ENCODE measurements at places on chromosomes 5 and 9.

DNA sequence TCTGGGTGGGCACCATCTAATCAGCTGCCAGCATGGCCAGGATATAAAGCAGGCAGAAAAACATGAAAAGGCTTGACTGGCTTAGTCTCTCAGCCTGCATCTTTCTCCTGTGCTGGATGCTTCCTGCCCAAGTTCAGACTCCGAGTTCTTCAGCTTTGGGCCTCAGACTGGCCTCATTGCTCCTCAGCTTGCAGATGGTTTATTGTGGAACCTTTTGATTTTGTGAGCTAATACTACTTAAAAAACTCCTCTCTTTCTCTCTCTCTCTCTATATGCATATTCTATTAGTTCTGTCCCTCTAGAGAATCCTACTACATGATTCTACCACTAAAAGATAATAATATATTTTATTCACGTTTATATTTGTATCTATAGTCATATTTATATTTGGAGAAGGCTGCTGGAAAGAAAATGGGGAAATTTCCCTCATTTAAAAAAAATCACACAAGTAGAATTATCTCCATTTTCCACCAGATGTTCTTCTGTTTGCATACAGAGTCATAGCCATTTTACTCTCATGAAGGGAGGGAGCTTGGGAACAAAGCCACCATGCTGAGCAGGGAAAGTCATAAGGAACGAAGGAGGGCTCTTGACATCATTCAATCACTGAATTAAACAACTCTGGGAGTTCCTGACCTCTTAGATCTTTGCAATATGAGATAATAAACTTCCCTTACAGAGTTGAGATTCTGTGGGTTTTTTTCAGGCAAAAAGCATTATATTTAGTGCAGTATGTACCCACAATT, 1137.4 kb upstream of the CDH18 start:
- DNase-seq: no peak

GRCh38 chr9:132443951-132444607, 34.1 kb downstream of the CFAP77 start:
- DNase-seq: no peak

GRCh38 chr9:121672213-121672612, 20.8 kb downstream of the DAB2IP start:
- DNase-seq: no peak

GRCh38 chr9:37989701-37990100, 79.3 kb downstream of the SHB start:
- no peak for DNase-seq

- no peak for DNase-seq
These were observed 81.9 kb downstream of the MARCHF3 start for GRCh38 chr5:126948453-126948852.

- DNase-seq: no peak
These were observed 191.0 kb downstream of the RAB3C start for GRCh38 chr5:58773744-58774441.

GRCh38 chr5:171826132-171826531, 40.5 kb downstream of the SMIM23 start:
- no peak for DNase-seq

- DNase-seq: no peak
These were observed 1.8 kb upstream of the DAB2IP start for GRCh38 chr9:121649476-121650216.

DNA sequence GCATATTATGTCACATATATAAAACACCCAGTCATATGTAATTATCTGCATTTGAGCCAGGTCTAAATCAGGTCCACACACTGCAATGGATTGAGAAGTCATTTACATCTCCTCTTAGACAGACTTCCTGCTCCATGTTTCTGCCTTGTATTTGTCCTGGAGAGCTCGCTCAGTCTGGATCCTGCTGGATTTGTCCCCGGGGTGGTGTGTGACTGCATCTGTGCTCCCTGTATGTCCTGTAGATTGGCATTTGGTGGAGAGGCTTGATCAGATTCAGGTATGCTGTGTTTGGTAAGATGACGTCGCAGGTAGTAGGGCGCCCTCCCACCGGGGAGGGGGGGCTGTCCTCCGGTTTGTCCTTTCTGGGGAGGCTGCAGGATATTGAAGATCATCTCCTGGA, 33.6 kb upstream of the IER5L start:
- DNase-seq: no peak

DNA sequence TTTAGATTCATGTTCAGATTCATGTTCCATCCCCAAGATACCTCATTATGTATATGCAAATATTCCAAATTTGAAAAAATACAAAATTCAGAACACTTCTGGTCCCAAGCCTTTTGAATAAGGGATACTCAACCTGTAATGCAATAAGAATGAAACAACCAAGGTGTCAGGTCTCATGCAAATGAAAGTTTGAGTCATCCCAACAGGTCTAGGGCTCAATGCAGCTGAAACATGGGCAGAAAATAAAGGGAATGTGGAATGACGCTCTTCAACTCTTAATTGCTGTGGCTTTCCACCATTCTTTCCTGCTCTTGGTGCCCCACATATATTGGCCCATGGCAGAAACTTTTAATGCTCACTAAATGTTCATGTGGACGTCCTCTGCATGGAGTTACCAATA, 107.3 kb upstream of the DAPK1 start:
- DNase-seq: no peak

- no peak for DNase-seq
These were observed 60.9 kb downstream of the ROPN1L start for GRCh38 chr5:10502578-10502977.

DNA sequence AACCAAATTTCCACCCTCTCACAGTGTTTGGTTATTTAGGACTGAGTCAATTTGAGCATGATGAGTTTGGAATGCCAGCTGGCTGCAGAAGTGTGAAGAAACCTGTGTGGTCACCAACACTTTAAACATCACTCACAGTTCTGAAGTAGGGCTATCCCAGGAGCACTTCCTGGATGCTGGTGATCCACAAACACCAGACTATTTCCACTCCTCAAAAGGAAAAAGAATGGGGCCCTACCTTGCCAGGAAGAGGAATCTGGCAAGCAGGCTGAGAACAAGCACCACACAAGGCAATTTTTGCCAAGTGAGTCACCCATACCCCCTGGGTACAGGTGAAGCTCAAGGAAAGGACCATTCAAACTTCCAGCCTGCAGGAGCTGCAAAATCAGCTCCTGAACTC, 294.2 kb upstream of the PTGER4 start:
- DNase-seq: peak; percentile 58

- no peak for DNase-seq
These were observed 76.5 kb downstream of the NR6A1 start for GRCh38 chr9:124694414-124695279.

DNA sequence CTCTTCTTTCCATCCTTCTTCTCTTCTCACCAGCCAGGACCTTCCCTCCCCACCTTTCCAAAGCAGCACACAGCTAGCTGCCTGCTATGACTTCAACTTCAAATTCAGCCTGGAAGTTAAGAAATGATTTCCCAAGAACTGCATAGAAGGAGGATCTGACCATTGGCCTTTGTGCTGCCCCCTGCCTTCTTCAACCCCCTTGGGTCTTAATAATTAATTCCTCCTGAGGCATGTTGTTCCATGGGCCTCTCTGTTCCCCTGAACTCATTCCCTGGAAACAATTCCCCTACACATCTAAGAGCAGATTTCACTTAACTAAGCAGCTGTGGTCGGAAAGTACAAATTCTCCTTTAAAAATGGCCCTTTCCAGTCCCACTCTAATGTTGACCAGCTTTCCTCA, 62.4 kb downstream of the ADAMTS12 start:
- DNase-seq: no peak

- DNase-seq: peak; percentile 88
These were observed 14.0 kb upstream of the TCF7 start for GRCh38 chr5:134100283-134101091.

DNA sequence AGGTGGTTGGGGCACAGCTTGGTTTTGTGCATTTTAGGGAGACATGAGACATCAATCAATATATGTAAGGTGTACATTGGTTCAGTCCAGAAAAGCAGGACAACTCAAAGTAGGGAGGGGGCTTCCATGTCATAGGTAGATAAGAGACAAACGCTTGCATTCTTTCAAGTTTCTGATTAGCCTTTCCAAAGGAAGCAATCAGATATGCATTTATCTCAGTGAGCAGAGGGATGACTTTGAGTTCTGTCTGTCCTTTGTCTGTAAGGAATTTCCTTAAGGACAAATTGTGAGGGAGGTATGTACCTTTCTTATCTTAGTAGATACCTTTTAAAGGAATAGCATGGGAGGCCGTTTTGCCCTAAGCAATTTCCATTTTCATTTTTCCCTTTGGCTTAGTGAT, 63.3 kb downstream of the COL15A1 start:
- no peak for DNase-seq

DNA sequence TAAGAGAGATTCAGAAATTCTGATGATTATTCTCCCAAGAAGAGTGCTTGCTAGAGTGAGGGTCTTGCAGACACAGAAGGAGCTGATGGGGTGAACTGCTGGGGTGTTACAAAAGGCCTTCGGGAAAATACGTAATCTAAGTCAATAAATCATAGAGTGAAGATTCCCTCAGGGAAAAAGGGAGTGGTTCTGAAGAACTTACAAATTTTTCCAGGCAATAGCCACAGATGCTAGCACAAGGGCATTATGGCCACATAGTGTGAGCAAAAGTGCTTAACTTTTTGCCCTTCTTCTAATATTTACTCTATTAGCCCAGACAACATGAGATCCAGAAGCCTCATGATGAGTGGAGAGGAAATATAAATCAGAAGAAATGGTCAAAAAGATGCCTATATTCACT, 137.3 kb downstream of the TMC1 start:
- no peak for DNase-seq

DNA sequence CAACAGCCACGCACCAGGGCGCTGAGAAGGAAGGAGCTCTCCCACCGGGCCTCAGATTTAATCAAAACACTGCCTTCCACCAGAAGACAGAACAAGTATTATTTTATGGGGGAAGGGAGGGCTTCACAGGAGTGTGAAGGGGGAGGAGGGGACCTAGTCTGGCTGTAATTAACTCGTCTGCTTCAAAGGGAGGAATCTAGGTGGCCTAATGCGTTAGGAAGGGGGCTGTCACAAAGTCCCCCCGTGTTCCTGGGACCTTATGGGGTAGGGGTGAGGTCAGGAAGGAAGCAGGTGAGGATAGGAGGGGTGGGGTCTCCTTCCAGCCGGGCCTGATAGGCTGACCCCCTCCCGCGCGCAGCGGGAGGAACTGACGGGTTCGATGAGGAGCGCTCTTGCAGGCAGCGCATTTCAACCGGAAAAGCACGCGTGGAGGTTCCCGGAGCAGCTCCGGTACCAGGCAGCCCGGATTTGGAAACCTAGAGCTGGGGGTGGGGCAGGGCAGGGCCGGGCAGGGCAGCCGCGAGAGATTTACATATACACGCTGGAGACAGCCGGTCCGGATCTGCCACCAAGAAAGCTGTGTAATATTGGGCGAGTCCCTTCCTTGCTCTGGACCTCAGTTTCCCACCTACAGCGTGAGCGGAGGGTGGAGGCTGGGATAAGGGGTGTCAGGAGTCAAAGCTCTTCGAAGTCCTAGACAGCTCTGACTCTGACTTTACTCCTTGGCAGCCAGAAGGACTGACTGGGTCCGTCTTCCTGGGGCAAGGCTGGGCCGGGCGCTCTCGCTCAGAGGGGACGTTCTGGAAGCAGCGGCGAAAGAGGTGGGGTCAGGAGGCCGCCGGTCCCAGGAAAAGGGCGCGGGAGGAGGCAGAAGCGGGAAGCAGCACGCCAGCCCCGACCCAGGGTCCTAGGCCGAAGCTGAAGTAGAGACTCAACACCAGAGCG, 1.8 kb downstream of the SHB start:
- DNase-seq: no peak

GRCh38 chr9:35774907-35775635, 16.3 kb upstream of the NPR2 start:
- no peak for DNase-seq

- DNase-seq: no peak
These were observed 2046.8 kb upstream of the CDH9 start for GRCh38 chr5:29085142-29085541.

- no peak for DNase-seq
These were observed 231.3 kb upstream of the SLC30A5 start for GRCh38 chr5:68862560-68862959.

GRCh38 chr5:148951612-148952011, 111.2 kb downstream of the SH3TC2 start:
- DNase-seq: no peak

GRCh38 chr9:109052416-109052815, 39.1 kb upstream of the CTNNAL1 start:
- DNase-seq: no peak

GRCh38 chr5:139105621-139106071, 92.5 kb downstream of the SIL1 start:
- DNase-seq: no peak

DNA sequence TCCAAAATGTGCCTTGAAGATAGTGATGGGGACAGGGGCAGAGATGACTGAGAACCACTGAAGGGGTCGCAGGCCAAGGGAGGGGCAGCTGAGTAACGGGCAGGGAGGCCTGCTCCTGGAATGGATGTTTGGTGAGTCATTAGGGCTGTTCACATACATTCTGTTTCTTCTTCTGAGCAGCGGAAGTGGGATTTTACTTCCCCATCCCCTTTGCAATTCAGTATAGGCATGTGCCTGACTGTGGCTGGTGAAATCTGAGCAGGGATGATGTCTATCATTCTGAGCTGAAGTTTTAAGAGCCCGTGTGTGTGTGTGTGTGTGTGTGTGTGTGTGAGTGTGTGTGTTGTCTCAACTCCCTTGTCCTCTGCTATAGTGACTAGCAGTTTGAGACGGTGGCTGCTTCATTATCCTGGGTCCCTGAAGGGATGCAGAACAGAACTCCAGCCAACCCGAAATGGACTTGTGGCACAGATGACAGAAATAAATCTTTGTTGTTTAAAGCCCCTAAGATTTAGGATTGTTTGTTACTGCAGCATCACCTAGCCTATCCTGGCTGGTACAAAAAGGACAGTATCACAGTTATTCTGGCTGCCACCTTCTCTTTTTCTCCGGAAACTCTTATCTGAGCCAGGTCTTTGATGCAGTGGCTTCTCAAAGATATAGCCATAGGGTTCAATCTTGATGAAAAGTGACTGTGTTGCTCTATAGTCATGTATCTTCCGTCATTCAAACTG, 29.2 kb upstream of the TGFBI start:
- no peak for DNase-seq

DNA sequence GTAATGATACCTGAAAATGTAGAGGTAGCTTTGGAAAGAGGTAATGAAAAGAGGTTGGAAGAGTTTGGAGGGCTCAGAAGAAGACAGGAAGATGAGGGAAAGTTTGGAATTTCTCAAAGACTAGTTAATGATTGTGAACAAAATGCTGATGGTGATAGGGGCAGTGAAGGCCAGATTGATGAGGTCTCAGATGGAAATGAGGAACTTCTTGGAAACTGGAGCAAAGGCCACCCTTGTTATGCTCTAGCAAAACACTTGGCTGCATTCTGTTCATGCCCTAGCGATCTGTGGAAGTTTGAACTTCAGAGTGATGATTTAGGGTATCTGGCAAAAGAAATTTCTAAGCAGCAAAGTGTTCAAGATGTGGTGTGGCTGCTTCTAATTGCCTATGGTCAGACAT, 161.2 kb upstream of the SPEF2 start:
- no peak for DNase-seq

- DNase-seq: no peak
These were observed 86.5 kb downstream of the CEMIP2 start for GRCh38 chr9:71681708-71682272.

- no peak for DNase-seq
These were observed 30.2 kb downstream of the ITGA2 start for GRCh38 chr5:53019320-53019719.
